LoVo (cell line): ENCODE measurements at places on chromosomes 12 and 14.

DNA sequence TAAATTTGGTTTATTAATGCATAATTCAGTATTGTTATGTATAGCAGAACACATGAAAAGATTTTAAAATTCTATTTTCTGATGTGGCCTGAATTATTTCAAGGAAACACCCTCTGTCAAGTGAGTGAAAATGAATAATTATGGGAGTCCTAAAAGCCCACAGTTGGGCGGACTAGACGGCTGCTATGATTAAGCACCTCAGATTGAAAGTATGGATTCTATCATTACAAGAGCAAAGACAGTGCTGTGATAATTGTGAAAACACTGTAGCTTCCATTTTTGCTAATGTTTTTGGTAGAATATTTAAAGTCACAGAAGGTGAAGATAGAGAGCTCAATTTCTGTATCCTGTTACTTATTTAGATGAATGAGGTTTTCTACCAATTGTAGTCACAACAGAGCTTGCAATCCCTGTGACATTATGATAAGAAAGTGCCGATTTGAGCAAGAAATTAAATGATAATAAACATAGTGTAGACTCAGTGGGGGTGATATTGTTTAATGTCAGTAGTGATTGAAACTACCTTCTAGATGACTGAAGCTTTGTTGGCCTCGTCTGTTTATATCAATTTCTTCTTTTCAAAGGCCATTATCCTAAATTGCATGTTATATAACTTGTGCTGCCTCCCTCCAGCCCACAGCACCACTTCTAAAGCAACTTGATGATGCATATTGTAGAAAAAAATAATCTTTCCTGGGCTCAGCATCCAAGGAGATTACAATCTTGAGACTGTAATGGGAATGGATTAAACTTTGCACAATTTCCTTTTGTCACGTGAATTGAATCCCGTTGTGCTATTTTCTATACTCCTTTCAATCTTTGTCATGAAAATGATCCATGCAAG lies 359.8 kb downstream of the BTG1 start:
- DNase-seq, result no peak

GRCh38 chr14:90137807-90138206 lies 76.0 kb downstream of the KCNK13 start:
- DNase-seq, result no peak

DNA sequence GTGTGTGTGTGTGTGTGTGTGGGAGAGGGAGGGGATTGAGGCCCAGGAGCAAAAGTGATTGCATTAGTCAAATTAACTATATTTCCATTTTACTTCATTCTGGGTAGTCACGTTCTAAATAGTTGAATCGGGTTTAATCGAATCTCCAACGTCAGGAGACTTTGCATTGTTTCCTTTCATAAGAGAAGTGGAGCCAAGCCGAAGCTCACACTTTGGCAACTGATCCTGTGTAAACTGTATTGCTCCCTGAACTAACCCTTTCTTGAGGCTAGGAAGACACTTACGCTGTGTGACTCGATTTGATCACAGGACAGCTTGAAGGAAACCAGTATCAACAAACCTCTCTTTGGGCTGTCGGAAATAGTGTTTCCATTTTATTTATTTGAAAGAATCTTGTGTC lies 363.4 kb upstream of the ATP2B1 start:
- DNase-seq, result no peak

GRCh38 chr12:66107451-66107915 lies 23.1 kb downstream of the LLPH start:
- peak; percentile 86 for DNase-seq

- DNase-seq, result peak; percentile 72
Measured at GRCh38 chr12:27814851-27815591, 35.0 kb upstream of the MANSC4 start.

DNA sequence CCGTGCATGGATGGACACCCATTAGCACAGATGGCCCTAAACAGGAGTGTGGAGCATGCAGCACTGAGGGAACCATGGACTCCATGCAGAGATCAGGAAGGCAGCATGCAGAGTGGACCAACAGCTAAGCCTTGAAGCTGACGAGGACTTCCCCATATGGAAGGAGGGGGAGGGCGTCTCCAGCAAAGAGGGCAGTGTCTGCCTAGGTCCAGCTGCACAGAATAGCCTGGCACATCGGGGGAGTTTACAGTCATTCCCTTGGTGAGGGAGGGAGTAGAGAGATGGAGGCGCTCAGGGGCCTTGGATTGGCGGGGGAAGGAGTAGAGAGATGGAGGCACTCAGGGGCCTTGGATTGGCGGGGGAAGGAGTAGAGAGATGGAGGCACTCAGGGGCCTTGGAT lies 64.5 kb downstream of the ANKRD9 start:
- DNase-seq, result no peak

DNA sequence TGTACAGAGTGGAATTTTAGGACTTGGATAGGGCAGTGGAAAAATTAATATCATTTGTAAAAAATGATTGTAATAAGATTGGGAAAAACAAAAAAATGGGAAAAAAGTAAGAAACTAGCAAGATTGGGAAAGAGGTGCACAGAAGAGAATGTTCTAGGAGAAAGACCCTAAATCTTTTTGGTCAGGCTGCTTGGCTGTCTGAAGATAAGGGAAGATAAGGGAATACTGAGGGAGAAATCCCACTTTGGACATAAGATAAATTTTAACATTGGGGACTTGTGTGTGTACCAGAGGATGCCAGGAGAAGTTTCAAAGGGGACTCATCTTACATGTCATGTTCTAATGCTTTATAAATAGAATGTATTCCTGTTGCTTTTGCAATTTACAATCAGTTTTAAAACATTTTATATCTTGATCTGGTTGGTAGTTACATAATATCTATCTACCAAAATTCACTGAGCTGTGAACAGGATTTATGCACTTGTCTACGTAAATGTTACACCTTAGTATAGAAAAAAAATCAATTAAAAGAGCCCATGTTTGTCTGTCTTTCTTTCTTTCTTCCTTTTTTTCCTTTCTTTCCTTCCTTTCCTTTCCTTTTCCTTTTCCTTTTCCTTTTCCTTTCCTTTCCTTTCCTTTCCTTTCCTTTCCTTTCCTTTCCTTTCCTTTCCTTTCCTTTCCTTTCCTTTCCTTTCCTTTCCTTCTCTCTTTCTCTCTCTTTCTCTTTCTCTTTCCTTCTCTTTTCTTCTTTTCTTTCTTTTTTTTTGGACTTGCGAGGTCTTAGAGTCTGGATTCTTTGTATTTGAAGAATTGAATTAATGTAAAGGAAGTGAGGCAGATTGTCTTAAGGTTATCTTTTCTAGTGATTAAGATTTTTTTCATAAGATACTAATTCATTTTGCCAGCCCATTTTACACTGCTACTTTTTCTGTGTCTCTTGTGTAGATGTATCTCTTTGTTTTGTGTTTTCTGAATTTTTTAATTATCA lies 66.1 kb downstream of the KTN1 start:
- DNase-seq, result no peak

DNA sequence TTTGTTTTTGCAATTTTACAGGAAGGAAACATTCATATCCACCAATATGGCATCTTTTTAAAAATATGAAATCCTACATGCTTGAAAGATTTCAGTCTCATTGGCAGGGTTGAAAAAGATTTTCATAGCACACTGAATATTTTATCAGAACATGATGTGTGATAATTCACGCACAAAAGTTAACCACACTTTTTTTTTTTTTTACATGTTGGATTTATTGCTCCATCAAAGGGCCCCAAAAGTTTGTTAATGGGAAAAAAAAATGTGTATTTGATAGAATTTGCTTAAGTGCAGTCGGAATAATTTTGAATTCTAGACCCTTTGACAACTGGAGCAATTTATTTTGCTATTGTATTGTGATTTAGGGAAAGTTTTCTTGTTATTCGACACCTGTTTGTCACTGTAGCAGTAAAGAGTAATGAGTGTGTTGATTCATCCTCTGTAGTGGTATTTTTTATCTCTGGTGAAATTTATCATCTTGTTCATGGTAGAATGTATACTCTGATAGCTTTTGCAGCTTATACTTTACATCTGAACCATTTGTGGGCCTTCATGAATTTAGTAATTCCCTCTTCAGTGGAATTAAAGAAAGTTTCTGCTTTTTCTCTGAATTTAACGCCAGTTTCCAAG lies 1.1 kb downstream of the EML1 start:
- DNase-seq, result no peak

DNA sequence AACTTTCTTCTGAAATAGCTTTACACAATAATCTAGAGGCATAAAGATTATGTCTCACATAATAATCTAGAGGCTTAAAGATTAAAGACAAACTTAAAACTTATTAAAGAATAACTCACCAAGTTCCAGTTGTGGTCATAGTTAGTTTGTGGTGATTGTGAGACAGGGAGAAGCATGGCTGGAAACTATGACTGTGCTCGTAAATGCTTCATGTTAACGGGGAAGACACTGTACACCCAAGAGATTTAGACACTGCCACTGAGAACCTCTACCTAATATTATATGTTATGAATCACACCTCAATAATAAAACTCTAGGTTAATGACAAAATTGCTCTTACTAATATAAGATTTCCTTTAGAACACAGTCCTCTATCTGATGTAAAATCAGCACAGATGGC lies 541.6 kb downstream of the TMEM121 start:
- DNase-seq, result no peak

GRCh38 chr14:87992346-87992717 lies 650 bp downstream of the GALC start:
- DNase-seq, result no peak

GRCh38 chr12:5034603-5035002 lies 9.1 kb upstream of the KCNA5 start:
- no peak for DNase-seq

DNA sequence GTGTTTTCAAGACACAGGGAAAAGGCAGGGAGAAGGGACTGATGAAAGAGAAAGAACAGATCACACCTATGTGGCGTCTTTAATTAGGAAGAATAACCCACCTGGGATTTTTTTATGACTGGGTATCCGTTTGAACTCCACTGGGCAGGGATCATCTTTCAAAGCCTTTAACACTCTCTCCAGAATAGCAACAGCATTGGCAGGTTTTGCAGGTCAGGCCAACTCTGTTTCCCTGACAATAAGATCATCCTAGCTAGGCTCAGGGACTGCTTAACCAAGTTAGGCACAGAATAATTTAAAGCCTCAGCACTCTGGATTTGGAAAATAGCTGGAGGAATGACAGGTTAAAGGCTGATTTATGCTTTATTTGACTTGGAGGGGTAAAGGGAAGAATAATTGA lies 117.6 kb downstream of the SUDS3 start:
- no peak for DNase-seq

DNA sequence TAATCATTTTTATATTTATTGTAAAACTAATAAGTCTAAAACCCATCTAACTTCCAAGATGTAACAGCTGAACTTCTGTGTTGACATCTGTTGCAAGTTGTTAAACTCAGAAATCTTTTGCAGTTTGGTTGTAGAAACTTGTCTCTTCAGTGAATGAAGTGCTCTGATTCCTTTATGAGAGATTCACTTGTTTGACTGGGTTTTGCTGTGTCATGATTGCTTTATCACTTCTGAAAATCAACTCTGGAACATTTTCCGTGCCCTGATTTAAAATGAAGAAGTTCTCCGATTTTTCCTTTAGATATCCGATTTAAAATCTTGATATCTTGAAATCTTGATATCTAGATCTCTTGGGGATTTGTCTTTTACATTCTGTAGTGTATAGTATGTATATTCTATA lies 65.1 kb downstream of the DIP2B start:
- no peak for DNase-seq

GRCh38 chr14:47194055-47194454 lies 481.4 kb downstream of the MDGA2 start:
- DNase-seq, result no peak

- peak; percentile 81 for DNase-seq
Measured at GRCh38 chr12:52903855-52904508, 894 bp downstream of the KRT8 start.

DNA sequence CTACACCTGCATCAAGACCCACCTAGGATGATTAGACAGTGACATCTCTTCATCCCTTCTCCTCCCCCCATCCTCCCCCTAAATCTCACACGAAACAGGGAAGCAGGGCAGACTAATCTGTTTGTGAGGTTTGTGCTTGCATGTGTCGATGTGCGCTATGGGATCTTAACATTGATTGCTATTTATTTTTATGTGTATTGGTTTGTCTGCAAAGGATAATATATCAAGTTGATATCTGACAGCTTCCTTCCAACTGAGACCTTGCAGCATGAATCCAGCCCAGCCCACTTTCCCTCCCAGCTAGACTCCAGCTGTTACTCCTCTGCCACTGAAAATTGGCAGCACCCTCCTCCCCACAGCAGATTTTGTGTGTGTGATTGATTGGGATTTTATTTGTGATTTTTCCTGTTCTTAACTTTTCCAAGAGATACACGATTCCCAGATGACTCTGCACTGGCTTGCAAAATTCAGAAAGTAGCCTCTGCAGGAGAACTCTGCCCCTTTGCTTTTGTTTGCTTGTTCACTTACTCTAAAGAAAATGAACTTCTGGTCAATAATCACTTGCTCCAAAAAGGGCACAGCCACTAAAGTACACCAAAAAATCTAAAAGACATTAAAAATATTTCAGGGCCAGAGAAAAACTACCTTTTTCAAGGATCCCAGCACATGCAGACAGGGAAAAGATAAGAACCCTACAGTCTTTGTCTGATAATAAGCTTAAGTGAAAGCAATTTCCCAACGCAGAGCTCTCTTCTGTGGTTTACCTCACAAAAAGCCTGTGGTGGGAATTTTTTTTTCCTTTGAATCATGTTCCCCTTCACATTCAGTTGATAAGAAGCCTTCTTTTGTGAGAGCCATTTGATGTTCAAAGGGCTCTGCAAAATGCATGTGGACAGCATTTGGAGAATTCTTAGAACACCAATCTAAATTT lies 222.1 kb downstream of the RPS29 start:
- DNase-seq, result no peak

DNA sequence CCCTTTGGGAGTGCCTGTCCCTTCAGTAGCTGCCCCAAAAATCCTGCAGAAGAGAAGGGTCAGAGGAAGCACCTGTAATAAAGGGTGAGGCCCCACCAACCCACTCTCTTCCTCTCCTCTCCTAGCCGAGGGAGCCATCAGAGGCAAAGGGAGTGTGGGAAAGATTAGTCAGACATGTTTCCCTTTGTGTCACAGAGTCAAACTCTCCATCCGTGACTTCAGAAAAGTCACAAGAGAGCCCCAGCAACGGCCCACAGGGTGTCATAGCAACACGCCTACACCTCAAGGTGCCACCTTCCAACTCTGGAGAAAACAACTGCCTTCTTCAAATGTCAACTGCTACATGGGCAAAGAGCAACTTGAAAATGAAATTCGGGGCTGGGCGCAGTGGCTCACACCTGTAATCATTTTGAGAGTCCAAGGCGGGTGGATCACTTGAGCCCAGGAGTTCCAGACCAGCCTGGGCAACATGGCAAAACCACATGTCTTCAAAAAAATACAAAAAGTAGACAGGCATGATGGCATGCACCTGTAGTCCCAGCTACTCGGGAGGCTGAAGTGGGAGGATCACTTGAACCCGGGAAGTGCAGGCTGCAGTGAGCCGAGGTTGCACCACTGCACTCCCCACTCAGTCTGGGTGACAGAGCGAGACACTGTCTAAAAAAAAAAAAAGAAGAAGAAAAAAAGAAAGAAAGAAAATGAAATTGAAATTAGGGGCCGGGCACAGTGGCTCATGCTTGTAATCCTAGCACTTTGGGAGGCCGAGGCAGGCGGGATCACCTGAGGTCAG lies 17.7 kb upstream of the CD27 start:
- DNase-seq, result no peak
